ENCODE measurements at places on chromosomes 7 and 10.

GRCh38 chr10:72164617-72165016 is 51.2 kb upstream of the ANAPC16 start:
- no peak for DNase-seq

GRCh38 chr10:38043516-38043915 is 33.0 kb downstream of the ZNF33A start:
- DNase-seq: no peak

- DNase-seq: no peak
Observed at GRCh38 chr7:43758029-43758821, at the start of gene BLVRA. TSS of gene BLVRA (plus strand) at chr7:43758680. CDS start at chr7:43771159, 12,479 bp downstream.

GRCh38 chr10:92009445-92009844 is 85.9 kb downstream of the BTAF1 start:
- DNase-seq: no peak

- DNase-seq: no peak
Observed at GRCh38 chr7:107953265-107953923, 49.6 kb downstream of the LAMB1 start.

GRCh38 chr7:134946260-134946659 is 40.0 kb upstream of the AGBL3 start:
- no peak for DNase-seq

DNA sequence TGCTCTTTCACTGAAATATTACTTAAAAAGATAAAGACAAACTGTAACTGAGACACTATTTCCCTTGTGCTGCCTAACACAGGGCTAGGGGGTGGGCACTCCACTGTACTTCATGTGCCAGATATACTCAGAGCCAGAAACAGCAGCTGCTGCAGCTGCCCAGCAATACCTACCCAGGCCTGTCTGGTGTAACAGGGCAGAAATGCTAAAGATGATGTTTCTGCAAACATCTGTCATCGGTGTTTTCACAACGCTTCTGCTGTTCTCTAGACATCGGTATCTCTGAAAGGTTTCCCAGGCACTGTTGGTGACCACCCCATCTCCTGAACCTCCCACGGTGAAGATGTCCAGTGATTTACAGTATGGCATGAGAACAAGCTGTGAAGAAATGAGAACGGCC is 42.7 kb downstream of the LAMB1 start:
- no peak for DNase-seq

- DNase-seq: no peak
Observed at GRCh38 chr10:5890452-5890915, 441 bp downstream of the FBH1 start.

DNA sequence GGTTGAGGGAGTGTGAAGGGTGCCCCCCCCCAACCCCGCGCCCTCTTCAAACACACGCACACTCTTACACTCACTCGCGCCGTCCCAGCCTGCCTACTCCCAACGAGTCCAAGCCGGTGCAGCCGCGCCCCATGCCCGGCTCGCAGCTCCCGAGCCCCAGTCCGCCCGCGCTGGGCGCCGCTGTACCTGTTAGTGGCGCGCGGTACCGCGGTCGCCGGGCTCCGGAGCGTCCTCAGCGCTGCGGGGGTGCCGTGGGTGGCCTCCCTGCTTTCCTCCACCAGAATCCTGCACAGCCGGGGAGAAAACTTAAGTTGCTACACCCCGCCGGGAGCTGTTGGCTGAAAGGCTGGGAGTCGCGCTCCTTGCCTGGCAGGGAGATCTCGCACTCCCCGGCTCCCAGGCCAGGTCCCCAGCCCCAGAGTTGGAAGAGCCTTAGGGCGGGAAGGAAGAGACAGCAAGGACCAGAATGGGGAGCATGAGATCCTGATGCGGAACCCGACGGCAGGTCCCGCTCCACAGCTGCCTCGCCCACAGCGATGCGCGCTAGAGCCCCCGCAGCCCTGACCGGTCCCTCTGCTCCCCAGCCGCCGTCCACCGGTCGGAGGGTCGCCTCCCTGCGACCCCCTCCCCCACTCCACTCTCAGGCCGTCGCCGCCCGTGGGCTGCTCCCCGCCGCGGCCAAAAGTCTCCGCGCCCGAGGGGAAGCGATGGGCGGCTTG is 863 bp downstream of the ST8SIA6 start:
- DNase-seq: peak; percentile 18

DNA sequence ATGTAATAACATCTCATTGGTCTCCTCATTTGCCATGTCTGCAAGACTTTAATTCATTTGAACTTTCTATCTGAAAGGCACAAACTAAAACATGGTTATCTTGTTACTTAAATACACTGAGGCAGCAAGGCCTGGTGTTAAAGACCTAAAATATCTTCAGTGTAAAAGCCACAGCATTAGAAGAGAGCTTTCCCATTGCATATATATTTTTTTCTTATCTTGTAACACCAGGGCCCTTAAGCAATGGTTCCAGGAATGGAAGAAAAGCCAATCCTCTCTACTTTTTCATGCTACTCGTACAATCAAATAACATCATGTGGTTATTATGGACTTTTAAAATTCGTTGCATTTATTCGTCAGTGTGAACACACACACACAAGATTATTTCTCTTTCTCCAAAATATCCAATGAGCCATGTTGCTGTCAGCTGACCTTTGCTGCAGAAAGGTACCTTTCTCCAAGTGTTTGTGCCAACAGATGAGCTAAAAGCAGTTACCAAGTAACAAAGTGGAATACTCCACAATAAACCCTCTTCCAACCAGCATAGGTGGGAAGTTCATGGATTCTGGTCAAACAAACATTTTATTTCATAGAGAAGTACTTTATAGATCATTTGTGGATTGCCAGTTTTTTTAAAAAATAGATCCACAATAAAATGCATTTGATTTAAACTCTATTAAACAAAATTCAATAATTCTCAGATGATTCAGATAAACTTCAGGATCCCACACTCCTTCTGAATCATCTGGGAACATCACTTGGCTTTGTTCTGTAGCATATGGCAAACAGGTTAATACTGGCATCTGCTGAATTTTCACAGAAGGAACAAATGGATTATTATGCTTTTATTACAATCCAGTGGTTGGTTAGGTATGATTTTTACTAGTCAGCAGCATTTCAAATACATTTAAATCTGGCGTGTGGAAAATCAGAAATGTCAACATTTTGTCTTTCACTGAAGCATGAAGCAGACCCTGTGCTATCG is 63.3 kb upstream of the AGBL3 start:
- no peak for DNase-seq

DNA sequence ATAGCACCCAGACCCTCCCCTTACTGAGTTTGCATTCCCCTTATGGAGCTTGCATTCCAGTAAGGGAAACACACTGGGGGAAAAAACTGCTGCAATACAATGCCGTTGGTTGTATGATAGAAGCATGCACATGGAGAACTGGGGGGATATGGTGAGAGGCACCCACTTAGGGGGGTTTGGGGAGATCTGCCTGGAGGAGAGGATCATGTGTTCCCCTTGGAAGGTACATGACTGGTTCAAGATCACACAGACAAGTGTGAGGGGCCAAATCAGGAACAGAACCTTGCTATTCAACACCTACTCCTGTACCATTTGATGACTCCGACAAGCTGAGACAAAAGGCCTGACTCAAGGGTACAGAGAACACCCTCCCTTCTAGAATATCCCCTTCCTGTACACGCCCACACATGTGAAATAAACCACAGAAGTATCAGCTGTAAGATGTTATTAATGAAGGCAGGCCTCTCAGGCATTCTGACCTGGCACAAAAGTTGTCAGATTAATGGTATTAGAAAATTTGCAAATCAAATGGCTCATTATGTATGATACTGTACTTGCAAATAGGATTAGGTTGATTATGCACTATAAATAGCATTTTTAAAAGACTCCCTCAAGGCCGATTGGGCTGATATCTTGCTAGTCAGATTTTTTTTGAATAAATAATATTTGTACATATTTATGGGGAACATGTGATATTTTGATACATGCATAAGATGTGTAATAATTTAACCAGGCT is 122.2 kb downstream of the NPY start:
- no peak for DNase-seq

GRCh38 chr10:11275651-11276050 is 258.0 kb downstream of the CELF2 start:
- no peak for DNase-seq

GRCh38 chr7:135938563-135938962 is 38.6 kb downstream of the MTPN start:
- DNase-seq: no peak

- DNase-seq: no peak
Observed at GRCh38 chr7:107957436-107957835, 45.5 kb downstream of the LAMB1 start.

DNA sequence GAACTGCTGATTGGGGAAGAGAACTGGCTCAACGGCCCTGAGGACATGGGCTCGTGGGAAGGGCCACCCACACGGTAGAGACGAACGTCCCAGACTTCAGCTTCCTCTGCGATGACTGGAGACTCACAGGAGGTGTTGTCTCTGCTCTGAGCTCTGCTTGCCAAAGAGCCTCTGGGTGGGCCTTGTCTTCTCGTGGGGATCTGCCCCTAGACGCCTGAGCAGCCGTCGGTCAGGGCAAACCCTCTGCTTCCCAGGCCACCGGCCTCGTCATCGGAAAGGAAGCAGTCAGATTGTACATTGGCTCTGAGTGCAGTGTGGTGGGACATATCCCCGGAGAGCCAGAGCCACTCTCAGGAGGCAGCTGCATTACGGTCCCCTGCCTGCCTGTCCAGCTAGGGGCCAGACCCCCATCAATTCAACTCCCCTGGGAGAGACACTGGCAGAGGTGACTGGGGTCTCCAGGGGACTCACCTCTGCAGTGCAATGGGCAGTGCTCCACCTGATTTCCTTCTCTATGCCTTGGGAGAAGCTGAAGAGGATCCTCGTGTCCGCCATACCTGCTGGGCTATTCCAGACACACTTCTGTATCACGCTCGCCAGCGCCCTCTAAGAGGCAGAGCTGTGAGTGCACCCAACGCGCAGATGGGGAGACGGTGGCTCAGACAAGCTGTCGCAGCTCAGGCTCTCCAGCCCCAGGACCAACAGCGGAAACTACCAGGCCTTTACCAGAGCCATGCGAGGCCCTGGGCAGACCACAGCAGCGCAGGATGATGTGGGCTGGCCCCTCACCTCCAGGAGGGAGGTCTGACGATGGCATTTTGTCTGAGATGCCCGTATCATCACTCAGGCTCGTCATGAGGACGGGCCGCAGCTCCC is 227.4 kb downstream of the TCERG1L start:
- no peak for DNase-seq

DNA sequence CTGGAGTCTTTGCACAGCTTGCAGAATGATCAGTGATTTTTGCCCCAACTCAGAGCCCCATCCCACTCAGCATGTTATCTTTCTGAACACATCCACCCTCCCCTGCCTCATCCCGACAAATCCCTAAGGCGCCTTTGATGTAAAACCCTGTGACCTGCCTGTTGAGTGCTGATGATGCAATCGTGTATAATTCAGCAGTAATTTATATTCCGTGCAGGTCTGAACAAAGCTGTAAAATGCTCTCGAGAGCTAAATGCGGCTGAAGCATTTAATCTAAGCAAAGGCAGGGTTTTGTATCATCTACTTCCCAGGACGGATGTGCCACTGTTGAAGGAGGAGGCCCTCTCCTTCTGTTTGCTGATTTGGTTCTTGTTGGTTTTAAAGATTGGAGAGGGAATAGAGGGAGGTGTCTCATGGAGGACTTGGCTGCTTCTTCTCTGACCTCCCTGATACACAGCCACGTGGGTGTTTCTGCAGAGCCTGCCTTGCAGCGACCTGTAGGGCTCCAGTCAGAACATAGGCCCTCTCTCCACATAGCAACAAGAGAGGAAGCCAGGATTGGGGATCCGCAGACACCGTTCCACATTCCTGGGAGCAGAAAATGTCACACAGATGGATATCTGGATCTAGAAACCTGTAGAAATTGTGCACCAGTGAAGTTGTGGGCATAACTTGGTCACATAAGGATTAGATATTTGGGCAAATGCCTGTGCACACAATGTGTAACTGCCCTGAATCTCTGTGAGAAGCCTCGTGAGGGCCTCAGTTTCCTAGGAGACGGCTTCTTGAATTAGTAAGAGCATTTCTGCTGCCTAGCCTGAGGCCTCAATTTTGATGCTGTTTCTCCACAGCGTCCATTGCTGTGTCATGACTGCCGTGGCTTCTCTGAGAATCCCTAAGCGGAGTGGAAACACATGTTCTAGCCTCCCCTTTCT is 90.2 kb upstream of the AGK start:
- DNase-seq: no peak

DNA sequence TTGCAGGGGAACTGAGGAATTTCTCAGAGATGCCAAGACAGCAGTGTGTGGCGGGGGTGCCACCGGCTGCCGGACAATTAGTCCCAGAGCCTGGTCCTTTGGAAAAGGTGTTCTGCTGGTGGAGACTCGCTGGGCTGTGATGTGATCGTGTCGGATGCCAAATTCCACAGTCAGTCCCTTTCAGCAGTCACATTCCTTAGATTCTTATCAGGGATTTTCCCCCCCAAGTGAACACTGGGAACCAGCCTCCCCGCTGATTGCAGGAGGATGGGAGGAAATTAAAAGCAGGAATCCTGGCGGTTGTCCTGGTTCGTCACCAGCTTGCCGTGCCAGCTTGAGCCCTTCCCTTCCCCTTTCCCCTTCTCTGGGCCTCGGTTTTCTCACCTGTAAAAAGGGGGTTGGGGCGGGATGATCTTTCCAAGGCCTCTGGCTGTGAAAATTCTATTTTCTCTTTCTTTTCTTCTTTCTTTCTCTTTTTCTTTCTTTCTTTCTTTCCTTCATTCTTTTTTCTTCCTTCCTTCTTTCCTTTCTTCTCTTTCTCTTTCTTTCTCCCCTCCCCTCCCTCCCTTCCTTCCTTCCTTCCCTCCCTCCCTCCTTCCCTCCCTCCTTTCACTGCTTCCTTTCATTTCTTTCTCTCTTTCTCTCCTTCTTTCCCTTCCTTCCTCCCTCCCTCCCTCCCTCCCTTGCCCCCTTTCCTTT is 39.6 kb downstream of the COL26A1 start:
- no peak for DNase-seq

- no peak for DNase-seq
Observed at GRCh38 chr7:66921396-66921917, 432 bp downstream of the TMEM248 start.

- DNase-seq: no peak
Observed at GRCh38 chr7:151460474-151460855, 20.5 kb upstream of the CRYGN start.

- no peak for DNase-seq
Observed at GRCh38 chr10:131211146-131211545, 100.4 kb downstream of the TCERG1L start.

DNA sequence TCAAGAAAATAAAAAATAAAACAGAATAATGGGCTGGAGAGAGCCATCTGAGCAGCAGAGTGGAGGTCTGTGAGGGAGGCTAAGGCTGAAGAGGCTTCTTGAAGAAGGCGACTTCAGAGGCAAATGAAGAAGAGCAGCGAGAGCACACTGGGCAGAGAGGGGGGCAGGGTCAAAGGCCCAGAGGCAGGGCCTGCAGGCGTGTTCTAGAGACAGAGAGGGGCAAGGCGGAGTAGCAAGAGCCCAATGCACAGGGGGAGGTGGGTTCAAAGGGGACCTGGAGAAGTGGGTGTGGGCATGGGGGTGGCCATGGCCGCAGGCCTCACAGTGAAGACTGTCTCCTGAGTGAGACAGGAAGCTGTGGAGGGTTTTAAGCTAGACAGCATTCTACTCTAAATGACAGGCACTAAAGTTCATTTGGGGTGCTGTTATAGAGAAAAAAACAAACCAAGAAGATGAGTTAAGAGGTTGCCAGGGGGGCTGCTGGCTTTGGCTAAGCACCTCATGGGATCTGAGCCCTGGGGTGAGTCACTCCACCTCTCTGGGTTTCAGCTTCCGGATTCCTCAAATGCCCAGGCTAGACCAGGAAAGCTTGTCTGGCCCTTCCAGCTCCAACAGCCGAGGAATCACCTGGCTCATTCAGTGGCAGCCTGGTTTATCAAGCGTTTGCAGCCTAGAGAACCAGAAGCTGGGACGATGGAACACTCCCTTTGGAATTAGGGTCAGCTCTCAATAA is 81.7 kb downstream of the DLG5 start:
- no peak for DNase-seq

Data from GOT3 (cell line).